Fibroblast of the aortic adventitia (primary cell): ENCODE measurements at places on chromosomes 2 and 18. TPM values are rescaled to one million over a fixed set of nuclear protein-coding genes. Genes with fewer than 3 reads are reported as not detected.

DNA sequence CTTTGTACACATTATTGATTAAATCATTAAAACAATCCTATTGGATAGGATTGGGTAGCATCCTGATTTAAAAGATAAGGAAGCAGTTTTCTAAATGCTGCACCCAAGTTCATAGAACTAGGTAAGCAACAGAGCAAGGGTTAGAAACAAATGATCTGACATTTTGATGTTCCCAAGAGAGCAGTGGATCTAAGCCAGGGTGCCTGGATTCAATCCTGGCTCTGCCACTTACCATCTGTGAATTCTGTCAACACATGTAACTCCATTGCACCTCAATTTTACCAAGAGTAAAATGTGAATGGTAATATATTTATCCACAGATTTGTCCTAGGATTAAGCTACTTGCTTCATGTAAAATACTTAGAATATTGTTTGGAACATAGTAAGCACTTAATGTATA is 982.6 kb upstream of the FANCL start:
- DNase-seq, result no peak

- peak; percentile 97 for DNase-seq
These were observed 3.0 kb upstream of the IRS1 start for GRCh38 chr2:226802573-226802972.

The TFCP2L1 gene
- under 0.01 TPM in 1 of 2 replicates, not detected in the other for total RNA-seq

DNA sequence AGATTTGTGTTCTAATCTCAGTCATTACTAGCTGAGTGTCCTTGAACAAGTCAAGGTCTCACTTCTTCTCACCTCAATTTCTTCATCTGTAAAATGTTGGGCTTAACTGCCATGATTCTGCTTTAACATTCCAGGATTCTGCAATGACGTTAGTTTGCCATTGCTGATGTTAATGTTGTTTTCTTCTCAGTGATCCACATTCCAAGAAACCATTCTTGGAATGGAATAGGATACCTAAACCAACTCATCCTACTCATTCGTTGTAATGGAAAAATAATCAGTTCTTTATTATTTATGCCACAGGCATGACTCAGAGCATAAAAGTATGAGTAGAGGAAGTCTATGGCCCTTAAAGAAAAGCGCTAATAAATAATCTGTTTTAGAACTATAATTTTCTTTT is 140.2 kb upstream of the ETAA1 start:
- DNase-seq, result peak; percentile 28

GRCh38 chr2:168992591-168993349 is 38.4 kb downstream of the ABCB11 start:
- DNase-seq, result peak; percentile 40
